ENCODE measurements at places on chromosomes 13 and 19.
A peak's percentile ranks its signal among the peaks of the same experiment; 100 is the strongest.

DNA sequence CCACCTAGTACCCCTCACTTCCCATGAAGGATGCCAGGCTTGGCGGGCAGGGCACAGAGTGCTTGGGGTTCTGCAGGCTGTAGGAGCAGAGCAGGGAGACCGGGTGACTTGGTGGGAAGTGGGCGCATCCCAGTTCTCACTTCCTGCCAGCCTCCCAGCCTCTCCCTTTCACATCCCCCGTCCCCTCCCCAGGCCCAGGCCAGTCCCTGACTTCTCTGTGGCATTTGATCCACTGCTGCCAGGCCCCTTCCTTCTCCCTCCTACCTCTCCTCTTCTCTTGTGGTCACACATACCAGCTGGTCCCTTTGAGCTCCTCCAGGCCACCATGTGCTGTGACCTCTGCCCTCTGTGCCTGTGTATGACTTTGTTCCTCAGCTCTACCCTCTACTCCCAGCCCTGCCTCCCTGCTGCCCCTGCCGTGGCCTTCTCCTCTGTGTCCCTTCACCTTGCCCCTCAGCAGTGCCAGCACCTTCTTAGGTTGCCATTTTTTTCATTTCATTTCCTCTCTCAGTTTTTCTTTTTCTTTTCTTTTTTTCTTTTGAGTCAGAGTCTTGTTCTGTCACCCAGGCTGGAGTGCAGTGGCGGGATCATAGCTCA lies 19.5 kb downstream of the MYO1F start:
- no peak for DNase-seq

DNA sequence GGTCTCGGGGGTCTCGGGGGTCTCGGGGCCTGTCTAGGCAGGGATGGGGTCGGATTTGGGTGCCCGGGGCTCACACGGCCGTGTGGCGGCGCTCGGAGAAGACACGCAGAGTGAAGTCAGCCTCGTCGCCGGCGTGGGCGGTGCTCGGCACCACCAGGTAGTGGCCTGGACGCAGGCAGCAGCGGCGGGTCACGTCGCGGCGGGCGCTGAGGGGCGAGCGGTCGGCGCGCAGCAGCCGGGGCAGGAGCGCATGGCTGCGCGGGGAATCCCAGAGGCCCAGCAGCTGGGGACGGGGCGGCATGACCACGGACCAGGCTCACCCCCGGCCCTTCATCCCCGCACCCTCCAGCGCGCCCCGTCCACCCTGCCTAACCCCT lies 8.2 kb downstream of the CAPN12 start:
- DNase-seq, result peak; percentile 15

DNA sequence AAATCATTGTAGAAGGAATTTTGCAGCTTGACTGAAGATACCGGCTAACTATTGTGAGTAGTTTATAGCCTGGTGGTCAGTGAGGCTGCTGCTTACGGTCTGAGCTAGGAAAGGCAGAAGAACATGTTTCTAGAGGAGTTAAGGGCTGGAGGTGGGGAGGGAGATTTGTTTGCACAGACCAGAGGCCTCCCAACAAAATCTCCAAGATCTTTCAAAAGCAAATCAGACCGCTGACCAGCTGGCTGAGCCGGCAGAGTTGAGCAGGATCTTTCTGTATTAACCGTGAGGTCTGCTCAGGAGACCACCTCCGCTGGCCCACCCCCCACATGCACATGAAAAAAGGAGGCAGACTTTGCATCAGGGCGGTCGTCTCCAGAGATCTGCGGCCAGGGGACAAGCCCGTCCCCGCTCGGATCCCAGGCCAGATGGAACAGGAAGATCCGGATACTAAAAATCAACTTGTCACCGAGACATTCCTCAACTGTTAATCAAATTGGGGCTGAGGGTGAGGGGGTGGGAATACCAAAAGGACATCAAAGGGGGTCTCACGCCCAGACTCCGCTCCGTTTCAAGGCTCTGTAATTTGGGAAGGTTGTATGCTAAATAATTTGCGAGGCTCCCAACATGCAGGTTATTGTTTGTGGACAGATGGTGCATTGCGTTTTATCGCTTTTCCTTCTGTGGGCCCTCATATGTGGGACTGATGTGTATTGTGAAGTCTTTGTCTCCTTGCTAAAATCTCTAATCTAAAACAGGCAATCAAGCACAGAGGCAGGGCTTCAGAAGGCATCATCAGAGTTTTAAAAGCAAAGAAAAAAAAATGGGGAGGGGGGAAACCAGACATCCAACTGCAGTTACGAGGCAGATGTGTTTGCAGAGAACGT lies 319.0 kb downstream of the ZNF536 start:
- no peak for DNase-seq

- no peak for DNase-seq
Measured at GRCh38 chr19:15126131-15126910, 19.1 kb downstream of the SYDE1 start.

GRCh38 chr19:39110263-39110967 lies 15.2 kb upstream of the PAK4 start:
- peak; percentile 19 for DNase-seq

DNA sequence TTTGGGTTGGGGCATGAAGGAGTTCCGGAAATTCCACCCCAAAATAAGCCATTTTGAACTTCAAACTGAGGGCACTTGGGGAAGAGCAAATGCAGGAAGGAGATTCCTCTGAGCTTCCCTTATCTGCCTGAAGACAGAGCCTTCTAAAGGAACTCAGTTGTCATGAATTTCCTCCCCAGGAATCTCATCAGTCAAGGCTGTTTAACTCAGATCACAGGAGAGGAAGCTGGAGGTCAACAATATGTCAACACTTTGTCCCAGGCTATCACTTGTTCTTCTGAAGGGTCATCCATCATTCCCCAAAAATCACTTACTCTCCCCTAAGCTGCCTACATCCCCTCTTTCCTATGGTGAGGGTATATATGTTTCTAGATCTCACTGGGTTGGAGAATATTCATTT lies 26.0 kb upstream of the CHST8 start:
- DNase-seq, result no peak

DNA sequence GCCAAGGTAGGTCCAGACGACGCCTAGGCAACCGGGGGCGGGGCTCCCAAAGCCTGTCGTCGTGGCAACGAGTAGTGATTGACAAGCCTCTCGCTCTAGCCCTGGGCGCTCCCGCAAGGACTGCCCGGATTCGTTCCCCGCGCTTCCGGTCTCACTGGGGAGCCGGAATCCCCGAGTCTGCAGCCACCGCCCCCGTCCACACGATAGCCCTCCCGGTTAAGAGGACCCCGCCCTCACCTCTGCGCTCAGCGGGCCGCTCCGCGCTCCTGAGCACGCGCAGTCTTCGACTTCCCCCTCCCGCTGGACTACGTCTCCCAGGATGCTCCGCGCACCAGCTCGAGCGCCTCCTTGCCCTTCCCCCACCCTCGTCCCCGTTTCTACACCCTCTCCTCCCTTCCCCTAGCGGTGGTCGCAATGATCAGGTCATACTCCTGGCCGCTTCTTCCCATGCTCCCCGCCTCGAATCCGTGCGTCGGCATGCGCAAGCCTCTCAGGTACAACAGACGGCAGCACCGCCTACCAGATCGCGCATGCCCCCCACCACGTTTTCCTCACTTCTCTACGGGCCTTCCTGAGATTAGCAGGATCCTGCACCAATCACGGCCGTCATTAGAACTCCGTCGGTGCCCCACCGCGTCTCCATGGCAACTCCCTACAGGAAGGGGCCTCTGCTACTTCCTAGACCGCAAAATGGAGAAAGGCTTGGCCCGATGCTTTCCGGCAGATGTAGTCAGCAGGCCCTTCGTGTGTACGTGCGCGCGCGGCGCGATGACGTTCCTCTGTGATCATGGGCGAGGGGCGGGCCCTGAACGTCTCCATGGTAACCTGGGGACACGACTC lies at the start of gene MZF1:
Gene MZF1, minus strand, starts transcription at position 518 of the 840 bp plus-strand sequence. CDS start 1,946 bp downstream, outside the sequence.
- DNase-seq, result peak; percentile 100

- DNase-seq, result peak; percentile 22
Measured at GRCh38 chr13:90201676-90202460, 1145.6 kb upstream of the MIR17HG start.

DNA sequence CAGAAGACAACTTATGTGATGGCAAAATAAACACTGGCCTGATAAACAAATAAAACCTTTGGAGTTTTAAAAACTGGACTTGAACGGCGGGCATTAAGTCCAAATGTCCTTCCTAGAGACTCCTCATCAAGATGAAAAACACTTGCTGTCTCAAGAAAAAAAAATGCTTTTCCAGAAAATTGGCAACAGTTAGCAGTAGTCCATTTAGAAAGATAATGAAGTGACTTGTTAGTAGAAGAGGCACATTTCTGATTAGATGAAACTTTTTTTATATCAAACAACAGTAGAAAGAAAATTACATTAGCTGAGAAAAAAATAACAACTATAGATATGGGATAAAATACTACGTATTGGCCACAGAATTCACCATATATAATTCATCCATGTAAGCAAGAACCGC lies 1750.7 kb upstream of the PCDH20 start:
- DNase-seq, result no peak

DNA sequence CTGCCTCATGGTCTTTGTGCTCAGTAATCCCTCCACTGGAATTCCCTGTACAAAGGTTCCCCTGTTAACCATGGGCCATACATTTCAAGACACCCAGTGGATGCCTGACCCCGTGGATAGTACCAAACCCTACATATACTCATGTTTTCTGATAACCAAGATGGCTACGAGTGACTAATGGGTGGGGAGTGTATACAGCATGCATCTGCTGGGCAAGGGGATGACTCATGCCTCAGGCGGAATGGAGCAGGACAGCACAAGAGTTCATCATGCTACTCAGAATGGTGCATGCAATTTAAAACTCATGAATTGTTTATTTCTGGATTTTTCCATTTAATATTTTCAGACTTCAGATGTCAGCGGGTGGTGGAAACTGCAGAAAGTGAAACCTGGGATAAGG lies 13.3 kb upstream of the FGF9 start:
- DNase-seq, result peak; percentile 76

DNA sequence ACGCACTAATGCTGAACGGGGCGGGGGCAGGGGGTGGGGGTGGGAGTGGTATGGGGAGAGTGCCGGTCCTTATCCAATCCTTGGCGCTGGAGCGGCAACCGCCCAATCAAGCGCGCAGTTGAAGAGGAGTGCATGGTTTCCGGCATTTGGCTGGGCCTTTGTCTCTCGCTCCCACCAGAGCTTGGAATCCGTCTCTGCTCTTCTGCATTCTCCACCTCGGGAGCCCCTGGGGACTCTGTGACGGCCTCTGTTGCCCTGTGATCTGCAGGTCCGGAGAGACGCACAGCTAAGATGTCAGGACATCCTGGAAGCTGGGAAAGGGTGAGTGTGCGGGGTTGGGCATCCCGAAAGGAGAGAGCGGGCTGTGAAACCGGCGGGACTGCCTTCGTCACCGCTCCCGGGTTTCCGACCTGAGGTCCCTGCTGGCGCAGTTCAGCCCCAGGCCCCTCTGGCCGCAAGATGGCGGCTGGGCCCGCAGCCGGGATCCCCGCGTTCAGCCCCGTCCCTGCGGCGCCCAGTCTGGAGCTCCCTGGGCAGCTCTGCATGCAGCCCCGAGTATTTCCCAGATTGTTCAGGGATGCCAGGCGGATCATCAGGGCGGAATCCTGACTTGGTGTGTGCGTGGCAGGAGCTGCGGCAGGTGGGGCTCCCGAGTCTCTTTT lies 53.6 kb upstream of the ZNF254 start:
- DNase-seq, result peak; percentile 90

DNA sequence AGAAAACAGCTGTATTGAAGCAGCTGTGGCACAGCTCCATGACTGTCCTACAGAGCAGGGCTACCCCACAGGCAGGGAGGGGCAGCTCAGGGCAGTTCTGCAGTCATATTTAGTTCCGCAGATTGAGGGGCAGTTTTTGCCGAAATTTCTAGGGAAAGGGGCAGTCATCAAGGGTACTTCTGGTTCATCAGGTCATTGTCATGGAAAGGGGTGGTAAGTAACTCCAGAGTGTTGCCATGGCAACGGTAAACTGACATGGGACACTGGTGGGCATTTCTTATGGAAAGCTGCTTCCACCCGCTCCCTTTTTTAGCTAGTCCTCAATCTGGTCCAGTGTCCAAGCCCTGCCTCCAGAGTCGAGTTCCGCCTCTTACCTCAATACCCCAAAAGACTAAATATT lies 702.8 kb downstream of the LIG4 start:
- no peak for DNase-seq

DNA sequence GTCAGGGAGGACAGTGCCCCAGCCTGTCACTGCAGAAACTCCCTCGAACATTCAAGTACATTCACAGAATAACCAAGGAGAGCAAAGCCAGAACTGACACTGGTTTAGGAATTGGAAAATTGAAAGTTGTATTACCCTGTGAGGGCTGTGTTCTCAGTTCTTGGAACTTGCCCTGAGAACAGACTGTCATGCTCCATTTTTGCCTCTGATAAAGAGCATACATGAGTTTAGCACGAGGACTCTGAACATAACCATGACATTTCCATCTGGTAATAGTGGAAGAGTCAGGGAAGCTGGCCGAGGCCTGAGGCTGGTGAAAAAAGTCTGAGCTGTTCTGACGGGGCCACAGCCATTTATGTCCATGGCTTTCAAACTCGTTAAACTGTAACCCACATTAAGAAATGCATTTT lies 15.2 kb upstream of the SLC25A30 start:
- no peak for DNase-seq

- DNase-seq, result no peak
Measured at GRCh38 chr19:30061223-30062064, 119.4 kb downstream of the URI1 start.

DNA sequence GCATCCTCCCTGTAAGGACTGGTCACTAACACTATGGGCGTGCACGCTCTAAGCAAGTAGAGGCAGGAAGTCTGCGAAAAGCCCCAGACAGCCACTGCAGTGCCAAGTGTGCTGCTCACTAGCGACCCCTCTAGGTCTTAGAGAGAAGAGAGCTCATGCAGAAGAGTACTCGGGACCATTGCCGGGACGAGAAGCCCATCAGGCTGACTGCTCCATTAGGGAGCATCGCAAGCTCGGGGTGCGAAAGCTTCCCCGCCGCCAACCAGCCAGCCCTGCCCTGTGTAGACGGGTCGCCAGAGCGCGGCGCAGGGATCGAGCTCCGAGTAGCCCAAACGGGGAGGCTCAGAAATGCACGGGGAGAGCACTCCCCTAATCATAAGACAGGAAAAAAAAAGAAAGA lies 16.6 kb downstream of the POU4F1 start:
- DNase-seq, result no peak

- peak; percentile 98 for DNase-seq
Measured at GRCh38 chr19:31378404-31378803, 29.2 kb upstream of the TSHZ3 start.

DNA sequence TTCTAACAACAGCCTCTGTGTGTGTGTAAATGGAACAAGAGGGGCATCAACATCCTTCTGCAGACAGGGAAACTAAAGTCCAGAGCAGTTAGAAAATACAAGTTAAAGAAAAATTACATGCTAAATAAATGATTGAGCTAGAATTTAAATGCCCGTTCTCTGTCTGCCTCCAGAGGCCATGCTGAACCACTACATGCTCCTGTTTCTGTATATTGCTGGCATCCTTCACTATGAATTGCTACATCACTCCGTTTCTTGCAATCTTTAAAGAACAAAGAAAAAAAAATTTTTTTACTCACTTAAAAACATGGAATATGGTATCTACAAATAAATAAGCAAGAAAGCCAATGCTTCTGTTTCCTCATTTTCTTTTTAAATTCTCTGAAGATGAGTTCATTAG lies 47.9 kb downstream of the DCT start:
- peak; percentile 43 for DNase-seq

DNA sequence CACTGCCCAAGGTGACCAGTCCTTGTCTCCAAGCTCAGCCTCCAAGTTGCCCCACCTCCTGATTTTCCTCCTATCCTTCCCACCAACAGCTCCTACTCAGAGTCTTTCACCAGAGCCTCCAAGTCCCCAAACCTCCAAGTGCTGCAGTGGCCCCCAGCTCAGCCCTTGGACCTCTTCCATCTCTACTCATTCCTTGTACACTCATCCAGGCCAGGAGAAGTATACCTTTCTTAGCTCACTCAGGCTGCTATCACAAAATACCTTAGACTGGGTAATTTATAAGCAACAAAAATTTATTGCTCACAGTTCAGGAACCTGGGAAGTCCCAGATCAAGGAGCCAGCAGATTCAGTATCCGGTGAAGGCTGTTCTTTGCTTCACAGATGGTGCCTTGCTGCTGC lies 11.3 kb downstream of the ATP7B start:
- no peak for DNase-seq
